ENCODE measurements at places on chromosomes 6 and 20.

GRCh38 chr6:137880746-137881521, 13.9 kb downstream of the TNFAIP3 start:
- no peak for DNase-seq

GRCh38 chr6:43076464-43077332, 584 bp downstream of the PTK7 start:
- no peak for DNase-seq

DNA sequence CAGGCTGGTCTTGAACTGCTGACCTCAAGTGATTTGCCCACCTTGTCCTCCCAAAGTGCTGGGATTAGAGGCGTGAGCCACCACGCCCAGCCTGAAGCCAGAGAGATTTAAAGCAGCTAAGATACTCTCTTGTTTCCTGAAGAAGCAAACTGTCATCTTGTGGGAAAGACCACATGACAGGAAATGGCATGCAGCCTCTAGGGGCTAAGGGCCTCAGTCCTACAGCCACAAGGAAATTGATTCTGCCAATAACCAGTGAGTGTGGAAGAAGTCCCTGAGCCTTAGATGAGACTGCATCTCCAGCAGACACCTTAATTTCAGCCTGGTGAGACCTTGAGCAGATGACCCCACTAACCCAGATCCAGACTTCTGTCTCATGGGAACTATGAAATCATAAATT, 40.9 kb downstream of the KIZ start:
- no peak for DNase-seq

GRCh38 chr6:139638179-139638941, 263.9 kb upstream of the CITED2 start:
- no peak for DNase-seq

DNA sequence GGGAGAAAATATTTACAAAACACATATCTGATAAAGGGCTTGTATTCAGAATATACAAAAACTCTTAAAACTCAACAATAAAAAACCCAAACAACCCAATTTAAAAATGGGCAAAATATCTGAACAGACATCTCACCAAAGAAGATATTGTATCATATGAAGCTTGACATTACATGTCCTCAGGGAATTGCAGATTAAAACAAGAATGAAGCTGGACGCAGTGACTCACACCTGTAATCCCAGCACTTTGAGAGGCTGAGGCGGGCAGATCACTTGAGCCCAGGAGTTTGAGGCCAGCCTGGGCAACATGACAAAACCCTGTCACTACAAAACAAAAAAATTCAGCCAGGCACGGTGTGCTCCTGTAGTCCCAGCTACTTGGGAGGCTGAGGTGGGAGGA, 135.4 kb upstream of the AKIRIN2 start:
- no peak for DNase-seq

DNA sequence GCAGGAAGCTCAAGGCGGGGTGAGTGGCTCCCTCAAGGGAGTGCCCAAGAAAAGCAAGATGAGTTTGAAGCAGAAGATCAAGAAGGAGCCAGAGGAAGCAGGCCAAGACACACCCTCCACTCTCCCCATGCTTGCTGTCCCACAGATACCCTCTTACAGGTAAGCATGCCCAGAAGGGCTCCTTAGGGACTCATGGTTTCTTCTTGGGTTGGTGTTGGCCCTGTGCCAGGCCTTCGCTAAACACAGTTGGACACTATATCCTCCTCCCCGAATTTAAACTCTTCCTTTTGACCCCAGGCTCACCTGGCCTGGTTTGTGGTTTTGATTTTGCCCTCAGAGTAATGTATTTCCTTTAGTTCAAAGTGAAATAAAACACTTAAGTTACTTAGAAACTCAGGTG, 5.1 kb downstream of the BRPF3 start:
- no peak for DNase-seq

GRCh38 chr6:52362443-52363227, 684 bp downstream of the PAQR8 start:
- DNase-seq, result peak; percentile 42

DNA sequence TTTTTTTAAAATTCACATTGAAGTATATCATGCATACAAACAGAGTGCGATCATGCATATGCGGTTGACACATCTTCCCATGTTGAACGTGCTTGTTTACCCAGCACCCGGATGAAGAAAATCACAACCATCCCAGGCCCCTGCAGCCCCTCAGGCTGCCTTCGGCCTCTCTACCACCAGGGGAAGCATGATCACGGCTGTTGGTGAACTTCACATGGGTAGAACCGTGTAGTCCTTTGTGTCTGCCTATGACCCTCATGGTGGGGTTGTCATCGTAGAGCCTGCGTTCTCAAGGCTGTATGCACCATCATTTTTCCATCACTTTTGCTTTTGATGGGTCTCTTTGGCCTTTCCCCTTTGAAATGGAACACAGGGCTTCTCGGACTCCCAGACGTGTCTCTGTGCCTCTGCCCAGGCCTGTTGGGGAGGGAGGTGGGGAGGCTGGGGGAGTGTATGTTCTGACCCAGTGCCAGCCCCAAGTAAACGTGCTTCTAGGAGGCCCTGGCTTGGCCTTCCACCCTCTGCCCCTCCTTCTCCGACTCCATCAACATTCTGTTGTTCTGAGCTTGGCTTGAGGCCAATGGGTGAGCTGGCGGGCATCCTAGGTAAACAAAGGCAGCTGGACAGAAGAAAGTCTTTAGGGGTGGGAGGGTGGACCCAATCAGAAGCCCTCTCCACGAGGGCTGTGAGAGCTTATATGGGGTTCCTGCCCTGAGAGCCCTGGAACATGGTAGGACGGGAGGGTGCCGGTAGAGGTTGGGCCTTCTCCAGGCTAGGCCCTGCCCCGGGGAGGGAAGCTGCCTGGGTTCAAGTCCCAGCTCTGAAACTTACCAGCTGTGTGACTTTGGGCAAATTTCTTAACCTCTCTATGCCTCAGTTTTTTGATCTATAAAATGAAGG, 39.7 kb downstream of the TGM2 start:
- DNase-seq, result no peak

DNA sequence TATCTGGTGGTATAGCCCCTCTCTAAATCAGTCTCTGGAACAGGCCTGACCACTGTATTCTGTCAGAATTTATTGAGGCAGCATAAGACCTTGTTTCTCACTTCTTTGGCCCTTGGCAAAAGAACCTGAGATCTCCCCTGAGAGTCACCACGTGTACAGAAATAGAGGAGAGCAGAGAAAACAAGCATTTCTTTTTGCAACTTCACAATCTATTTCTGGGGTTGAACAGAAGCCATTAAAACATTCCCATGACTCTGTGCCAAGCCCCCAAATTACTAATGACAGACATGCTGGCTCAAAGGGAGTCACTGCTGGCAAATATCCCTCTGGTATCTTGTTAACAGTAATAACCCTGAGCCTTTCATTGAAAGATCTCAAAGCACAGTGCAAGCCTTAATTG, 395.3 kb downstream of the MAFB start:
- DNase-seq, result no peak

DNA sequence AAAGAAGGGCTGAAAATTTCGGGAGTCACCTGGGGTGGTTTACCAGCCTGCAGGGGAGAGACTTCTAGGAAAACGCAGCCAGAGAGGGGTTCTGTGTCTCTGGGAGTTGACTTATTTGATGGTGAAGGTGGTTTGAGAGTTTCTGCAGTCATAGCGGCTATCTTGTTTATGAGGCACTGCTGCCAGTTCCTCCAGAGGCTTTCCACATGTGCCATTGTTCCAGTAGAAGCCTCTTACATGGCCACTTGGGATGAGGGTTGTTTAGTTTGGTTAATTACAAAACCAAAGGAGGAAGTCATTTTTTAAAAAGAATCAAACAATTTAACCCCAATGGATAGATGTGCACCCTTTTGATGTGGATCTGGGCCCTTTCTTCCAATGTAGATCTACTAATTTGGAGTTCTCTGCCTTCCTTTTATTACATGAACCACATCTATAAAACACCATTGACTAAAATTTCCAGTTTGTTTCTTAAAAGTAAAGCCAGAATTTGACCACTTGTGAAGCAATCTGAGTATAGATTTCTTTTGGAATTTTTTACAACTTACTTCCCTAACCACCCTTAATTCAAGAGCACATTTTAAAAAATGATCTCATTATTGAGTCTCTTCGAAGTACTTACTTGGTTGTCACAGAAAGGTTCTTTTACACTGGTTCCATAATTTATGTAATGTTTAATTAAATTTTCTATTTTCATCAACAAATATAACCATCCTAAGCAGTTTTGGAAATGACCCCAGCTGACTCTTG, 97.6 kb downstream of the TCP11 start:
- no peak for DNase-seq

DNA sequence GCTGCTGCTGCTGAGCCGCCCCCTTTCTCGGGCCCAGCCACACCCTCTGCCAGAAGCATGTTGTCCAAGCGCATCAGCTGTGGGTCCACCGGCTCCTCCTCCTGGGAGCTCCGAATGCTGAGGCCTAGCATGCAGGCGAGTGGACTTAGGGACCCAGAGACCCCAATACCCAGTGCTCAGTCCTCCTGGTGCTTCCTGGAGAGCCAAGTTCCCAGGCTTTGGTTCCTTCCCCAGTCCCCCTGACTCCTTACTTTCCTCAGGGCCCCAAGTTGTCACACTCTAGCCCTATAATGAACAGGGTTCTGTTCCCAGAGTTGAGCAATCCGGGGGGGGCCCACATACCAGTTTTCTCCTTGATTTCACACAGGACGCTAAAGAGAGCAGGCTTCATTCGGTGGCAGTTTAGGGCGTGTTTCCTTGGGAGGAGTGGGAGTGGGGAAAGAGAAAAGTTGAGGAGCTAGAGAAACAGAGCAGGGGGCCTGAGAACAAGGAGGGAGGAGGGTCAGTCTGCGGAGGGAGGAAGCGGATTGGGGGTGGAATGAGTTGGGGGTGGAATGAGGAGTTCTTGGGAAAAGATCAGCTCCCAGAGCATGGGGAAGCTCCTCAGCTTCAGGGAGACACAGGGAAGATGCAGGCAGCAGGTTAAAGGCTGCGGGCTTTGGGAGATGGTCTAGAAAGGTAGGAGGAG, 1.5 kb downstream of the PBX2 start:
- DNase-seq, result no peak

GRCh38 chr6:43242908-43243663, at the start of gene TTBK1:
TSS of gene TTBK1 (plus strand) at chr6:43243481. CDS start at chr6:43246661, 3,180 bp downstream.
- DNase-seq, result no peak

DNA sequence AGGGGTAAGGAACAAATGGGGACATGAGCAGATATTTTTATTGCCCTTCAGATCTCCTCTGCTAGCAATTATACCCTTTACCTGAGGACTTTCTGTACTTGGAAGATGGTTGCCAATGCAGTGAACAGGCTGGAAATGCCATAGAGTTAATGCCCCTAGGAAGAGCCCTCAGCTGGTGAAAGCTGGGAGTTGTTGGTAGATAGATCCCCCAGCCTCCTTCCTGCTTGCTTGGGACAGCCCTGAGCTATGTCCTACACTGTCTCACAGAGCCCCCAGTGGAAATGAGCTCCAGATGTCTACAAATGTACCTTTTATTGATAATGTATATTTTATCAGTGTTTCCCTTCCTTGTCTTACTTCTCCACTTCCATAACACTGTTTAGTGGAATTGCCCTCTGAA, 87.6 kb upstream of the PAK5 start:
- DNase-seq, result no peak

DNA sequence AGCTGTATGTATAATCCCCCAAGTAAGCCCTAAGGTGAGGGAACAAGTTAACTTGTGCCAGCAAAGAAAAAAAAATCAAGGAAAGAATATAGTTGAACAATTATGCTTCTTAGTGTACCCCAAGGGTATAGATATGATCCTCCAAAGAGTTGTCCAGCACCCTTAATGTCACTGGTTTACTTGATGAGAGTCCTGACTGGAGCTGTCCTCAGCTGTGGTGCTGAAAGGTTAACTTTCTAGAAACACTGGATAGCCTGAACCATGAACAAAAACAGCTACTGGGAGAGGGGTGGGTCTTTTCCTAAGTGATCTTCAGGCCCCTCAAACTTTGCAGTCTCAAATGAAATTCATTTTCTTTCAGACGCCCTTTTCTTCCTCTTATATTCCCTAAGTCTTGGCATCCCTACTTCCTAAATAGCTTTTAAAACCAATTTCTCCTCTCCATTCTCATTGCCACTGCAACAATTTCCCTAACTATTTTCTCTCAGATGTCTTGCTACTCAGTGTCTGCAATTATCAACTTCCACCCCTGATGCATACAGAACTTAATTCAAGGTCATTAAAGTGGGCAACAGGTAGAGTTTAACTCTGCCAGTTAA, 83.5 kb upstream of the PROKR2 start:
- no peak for DNase-seq

DNA sequence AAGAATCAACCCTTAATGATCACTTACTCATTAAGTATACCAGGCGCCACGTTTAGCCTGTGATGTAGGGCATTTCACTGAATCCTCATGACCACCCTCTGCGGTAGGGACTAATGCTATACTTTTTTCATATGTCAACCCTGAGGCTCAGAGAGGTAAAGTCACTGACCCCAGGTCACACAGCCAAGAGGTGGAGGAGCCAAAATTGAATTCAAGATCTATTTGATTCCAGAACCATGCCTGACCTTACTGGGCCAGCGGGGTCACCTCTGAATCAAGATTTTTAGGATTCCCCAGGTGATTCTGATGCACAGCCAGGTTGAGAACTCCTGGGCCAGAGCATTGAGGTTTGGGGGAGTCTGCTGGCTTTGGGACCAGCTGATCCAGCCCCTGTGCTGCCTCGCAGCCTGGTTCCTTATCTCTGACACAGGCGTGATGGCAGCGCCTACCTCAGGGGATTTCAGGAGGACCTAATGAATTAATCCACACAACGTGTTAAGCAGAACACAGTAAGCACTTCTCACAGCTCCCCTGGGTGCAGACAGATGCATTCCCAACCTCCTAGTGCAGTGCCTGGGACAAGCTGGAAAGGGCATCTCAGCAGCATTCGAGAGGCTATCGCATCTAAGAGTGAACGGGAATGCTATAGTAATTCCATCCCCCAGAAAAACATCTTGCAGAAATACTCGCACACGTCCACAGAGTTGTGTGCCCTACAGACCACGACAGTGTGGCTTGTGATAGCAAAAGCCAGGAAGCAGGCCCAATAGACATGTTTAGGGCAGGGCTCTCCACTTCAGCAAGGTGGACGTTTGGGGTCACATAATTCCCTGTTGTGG, 101.4 kb upstream of the PTPN1 start:
- DNase-seq, result no peak

DNA sequence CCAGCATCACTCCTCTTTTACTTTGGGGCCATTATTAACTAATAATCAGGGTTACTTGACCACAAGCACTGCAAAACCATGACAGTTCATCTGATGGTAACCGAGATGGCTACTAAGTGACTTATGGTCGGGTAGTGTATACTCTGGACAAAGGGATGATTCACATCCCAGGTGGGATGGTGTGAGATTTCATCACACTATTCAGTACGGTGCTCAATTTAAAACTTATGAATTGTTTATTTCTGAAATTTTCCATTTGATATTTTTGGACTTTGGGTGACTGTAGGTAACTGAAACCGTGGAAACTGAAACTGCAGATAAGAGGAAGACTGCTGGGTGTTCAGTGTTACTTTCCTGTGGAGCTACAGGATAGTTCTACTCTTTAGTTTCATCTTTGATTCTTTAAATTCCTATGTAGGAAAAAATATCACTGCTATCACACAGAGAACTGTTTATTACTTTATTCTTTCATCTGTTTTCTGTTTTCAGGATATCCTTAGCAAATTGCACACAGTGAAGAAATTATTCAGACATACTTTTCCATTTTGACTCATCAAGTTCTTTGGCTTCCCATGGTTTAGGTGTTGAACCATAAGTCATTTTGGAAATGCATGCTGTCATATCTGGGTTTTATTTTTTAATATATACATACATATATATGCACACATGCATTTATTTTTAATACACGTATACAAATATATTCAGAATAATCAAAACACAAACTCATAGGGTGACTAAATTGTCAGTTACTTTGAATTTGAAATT, 59.1 kb upstream of the C20orf144 start:
- no peak for DNase-seq

GRCh38 chr20:10502098-10502526, 67.0 kb downstream of the SLX4IP start:
- DNase-seq, result peak; percentile 12
